Activated CD4-positive, alpha-beta T cell treated with anti-CD3 and anti-CD28 coated beads for 1 hour (primary cell): ENCODE measurements at places on chromosomes 4 and X.

DNA sequence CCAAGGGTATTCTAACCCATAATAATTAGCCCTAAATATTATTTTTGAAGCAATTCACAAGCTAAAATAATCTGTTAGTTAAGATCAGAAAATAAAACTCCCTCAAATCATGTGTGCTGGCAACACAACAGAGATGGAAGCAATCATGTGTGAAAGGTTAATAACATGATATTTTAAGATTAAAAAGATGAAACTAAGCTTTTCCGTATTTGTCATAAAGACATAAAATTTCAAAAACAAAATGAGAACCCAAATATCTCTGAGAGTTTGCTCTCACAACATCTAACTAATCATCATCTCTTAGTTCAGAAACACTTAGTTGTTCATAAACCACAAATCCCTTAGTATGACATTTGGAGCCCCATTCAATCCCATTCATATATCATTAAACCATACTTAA, 749.1 kb downstream of the CCSER1 start:
- no peak for DNase-seq

- no peak for DNase-seq
Measured at GRCh38 chrX:77505227-77505626, 58.0 kb downstream of the FGF16 start.

DNA sequence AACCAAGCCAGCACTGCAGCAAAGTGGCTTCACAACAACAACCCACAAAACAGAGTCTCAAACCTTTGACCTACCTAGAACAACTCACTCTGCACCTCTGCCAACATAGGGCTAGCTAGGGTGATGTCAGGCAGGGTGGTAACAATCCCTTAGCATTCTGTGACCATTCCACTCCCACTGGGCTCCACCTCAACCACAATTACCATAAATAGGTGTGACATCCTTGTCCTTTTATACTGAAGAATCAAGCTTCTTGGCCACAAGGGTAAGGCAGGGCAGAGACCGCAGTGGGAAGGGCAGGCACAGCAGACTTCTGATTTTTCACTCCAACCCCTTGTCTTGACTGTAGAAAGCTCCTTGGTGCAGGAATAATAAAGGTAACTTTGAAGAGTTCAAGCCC, 795.4 kb upstream of the DIAPH2 start:
- DNase-seq: no peak

- no peak for DNase-seq
Measured at GRCh38 chr4:106264331-106264728, 51.7 kb downstream of the TBCK start.
